Naive thymus-derived CD4-positive, alpha-beta T cell (primary cell): ENCODE measurements at places on chromosomes 2 and 18. TPM values are rescaled to one million over a fixed set of nuclear protein-coding genes. Genes with fewer than 3 reads are reported as not detected.

The CYP26B1 gene
- polyA plus RNA-seq: not detected

The SAG gene
- polyA plus RNA-seq: not detected

The MGAT4A gene
- 262 TPM for polyA plus RNA-seq

The NEU4 gene
- polyA plus RNA-seq: not detected
